ENCODE measurements at places on chromosomes 13 and 19.

DNA sequence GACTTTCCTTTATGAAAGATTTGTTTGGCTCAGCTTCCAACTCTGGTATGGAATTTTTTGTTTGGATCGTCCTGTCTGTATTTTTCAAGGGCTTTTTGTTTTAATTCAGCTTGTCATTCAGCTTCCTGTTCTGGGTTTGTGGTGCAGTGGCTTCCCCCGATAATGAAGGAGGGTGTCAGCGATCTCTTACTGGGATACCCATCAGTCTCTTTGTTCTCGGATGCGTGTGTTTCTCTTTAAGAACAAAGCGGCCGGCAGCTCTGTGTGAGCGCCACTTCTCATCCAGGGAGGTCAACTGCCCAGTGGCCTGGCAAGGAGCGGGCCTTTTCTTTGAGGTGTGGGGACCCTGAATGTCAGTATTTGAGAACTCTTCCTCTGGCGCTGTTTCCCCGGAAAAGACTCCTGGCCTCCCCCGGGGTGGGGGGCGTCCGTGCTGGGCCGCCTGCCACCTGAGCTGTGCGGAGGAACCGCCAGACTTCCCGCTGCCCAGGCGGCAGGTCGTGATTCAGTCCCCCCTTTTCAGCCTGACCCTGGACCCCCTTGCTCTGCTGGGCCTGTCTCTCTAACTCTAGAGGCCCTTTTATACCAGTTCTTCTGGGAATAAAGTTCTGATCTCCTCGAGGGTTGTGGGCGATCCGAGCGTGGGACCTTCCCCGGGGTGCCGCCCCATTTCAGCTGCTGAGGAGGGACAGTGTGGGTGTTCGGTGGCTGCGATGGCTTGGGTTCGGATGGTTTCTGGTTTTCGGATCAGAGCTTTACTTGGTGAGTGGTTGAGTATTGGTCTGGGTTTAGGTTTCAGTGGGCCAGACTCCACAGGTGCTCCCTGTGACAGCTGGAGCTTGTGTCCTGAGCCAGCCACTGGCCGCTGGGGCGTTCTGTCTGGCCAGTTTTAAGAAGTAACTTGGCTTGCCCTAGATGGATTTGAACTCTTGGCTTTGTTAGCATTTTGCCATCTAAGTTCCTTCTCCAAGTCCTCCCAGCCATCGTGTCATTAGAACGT is 3.4 kb downstream of the SF3A2 start:
- DNase-seq: no peak

GRCh38 chr19:18814063-18814462 is 17.7 kb upstream of the UPF1 start:
- DNase-seq: no peak

GRCh38 chr13:28120317-28120716 is 18.0 kb upstream of the PAN3 start:
- no peak for DNase-seq

- DNase-seq: no peak
Measured at GRCh38 chr13:65917731-65918130, 1312.4 kb downstream of the PCDH9 start.

DNA sequence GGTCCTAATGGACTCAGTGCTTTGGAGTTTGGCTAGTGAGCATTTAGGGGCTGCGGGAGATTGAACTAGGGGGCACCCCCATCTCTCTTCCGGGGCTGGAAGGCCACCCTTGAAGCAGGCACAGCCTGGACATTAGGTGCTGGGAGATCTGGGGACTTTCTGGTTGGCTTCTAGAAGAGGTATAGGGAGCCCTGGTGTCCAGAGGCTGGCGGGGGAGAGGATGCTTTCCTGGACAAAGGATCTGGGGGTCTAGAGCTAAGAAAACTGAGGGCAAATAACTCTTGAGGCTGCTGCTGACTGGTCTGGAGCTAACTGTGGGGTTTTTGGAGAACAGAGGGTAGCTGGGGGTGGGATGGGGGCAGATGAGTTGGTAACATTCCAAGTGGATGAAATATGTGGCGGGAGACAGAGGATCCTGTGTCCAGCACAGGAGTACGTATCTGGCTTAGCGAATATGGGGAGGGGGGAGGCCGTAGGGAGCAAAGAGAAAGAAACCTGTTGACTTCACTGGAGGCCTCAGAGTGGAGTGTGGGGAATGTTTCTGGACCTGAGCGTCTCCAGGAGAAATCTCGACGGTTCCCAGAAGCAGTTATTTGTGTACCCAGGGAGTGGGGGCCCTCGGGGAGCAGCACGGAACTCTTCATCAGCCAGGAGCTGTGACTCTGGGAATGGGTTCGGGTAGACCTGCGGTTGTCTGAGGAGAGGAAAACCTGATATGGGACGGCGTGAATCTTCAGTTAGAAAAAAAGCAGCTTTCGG is 1.4 kb downstream of the HNRNPUL1 start:
- no peak for DNase-seq
